ENCODE measurements at places on chromosomes 4 and X.

- DNase-seq: no peak
Observed at GRCh38 chr4:108570993-108571569, 49.3 kb upstream of the RPL34 start.

DNA sequence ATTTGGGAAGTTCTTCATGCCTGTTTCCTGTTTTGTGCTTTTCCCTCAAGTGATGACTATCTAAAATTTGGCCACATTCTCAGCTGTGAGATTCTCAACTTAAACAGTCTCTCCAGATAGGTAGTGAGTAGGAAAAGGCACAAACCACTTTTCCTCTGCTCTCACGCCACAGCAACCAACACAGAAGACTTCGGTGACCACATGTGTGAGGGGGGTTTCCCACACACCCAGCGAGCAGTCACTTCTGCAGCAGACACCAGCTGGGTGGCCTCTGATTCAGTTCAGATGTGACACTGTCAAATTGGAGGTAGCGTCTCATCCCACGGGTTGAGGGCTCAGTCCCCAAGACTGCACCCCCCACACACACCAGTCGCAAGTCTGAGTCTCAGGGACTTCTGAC lies 25.1 kb upstream of the CLDN34 start:
- peak; percentile 77 for DNase-seq

DNA sequence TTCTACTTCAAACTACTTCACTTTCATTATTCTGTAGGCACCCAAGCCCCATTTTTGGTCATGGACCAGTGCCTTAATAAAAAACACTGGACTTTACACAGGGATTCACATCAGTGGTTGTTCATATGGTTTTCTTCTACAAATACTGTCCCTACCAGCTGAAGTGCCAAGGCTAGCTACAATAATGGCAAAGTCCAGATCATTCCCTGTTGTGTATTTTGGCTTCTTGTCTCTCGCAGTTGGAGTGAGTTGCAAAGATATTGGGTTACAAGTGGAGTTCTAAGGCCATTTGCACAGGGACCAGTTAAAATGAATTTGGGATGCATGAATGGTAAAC lies 16.7 kb upstream of the ANKRD17 start:
- no peak for DNase-seq

- no peak for DNase-seq
Observed at GRCh38 chr4:68432320-68432719, 14.9 kb upstream of the TMPRSS11E start.

GRCh38 chr4:138052806-138053632 lies 189.1 kb downstream of the SLC7A11 start:
- no peak for DNase-seq

DNA sequence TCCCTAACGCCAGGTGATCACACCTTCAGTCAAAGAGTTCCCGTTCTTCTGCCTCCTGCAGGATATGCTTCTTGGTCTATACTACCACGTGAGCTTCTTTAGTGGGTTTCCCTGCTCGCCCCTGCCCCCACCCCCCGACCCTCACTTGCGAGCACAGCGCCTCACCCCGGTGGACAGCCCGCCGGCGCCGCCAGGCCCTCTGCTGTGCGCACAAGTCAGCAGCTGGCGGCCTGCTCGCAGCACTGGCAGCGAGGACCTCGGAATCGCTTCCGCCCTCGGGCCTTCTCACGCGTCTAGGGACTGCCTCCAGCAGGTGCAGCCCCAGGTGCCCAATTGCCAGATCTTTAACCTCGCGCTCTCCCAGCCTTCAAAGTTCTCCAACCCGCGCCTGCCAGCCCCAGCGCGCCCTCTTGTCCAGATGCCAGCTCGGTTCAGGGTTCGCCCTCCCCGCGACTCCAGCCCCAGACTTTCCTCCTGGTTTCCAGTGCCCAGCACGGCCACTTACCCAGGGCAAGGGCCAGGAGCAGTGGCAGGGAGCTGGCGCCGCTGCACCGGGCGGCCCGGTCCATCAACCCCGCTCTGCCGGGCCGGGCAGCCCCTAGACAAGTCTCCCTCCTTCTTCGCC lies 454 bp downstream of the BTC start:
- DNase-seq: no peak

DNA sequence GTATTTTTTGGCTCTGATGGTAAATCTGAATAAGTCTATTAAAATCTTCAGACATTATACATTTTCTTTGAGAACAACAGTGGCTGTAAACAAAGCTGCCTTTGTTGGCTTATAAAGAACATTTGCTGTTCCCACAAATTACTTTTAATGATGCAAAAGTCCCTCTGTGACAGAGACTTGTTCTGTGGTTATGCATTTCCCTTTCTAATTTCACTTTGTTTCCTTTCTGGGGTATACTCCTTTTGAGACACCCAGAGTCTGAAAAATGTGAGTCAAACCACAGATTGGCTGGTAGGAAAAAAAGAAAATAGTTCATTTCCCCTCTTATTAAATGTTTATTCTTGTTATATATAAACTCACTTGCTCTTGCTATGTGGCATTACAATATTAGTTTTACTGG lies 402.4 kb downstream of the PACRGL start:
- DNase-seq: no peak

- no peak for DNase-seq
Observed at GRCh38 chr4:6271206-6271605, 1.6 kb downstream of the WFS1 start.

- no peak for DNase-seq
Observed at GRCh38 chrX:69630147-69630546, 14.2 kb downstream of the EDA start.

DNA sequence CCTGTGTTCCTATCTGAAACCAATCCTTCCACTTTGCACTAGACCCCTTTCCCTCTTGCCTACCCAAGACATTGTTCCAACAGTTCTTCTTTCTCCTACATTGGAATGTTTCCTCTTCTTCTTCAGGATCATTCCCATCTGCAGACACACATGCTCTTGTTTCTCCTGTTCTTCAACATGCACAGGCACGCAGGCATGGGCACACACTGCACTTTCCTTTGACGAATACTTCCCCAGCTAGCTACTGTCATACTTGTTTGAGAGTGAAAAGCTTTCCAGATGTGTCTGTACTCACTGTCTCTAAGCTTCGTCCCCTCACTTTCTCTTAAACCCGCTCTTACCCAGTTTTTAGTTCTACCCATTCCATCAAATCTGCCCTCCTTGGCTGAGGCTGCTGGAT lies 31.8 kb upstream of the ERVMER34-1 start:
- DNase-seq: no peak

DNA sequence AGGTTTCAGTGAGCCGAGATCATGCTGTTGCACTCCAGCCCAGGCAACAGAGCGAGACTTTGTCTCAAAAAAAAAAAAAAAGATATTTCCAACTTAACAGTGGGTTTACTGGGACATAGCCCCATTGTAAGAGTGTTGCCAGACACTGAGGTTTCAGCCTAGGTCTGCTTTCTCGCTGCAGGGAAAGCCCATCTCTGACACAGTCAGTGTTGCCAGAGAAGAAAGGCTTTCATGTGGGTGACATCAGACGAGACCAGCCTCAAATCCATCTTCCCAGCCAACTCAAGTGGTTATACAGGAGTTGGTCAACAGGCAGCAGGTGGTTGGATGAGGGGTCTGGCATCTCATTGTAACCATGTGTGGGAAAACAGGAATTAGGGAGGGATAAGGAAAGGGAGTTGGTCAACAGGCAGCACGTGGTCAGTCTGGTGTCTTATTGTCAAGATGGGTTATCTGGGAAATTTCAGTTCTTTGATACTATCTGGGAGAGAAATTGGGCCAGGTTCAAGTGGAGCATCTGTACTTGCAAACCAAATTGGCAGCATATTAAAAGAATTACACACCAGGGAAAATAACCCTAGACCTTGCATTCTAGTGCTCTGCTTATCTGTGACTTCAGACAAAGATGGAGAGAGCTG lies 41.1 kb downstream of the NELFA start:
- DNase-seq: no peak

GRCh38 chr4:159723341-159724048 lies 620.6 kb downstream of the RAPGEF2 start:
- no peak for DNase-seq

All from activated naive CD4-positive, alpha-beta T cell treated with Interleukin-2 at 50 U/mL for 16 hours (primary cell).